ENCODE measurements at places on chromosomes 7 and 10. TPM values are rescaled to one million over a fixed set of nuclear protein-coding genes. Genes with fewer than 3 reads are reported as not detected.

Gene NUTM2B
- 0.06 TPM for total RNA-seq

Gene SPDYE5
- 0.28 TPM for total RNA-seq

Gene TUBAL3
- total RNA-seq = not detected

Gene ARHGAP22
- total RNA-seq = 1.3 TPM

Gene NUTM2A
- total RNA-seq = 0.53 TPM
